AG08395 (cell line): ENCODE measurements at places on chromosomes 2 and 18.
A peak's percentile ranks its signal among the peaks of the same experiment; 100 is the strongest.

GRCh38 chr2:52414561-52415295 lies 1352.9 kb upstream of the CHAC2 start:
- DNase-seq: no peak

DNA sequence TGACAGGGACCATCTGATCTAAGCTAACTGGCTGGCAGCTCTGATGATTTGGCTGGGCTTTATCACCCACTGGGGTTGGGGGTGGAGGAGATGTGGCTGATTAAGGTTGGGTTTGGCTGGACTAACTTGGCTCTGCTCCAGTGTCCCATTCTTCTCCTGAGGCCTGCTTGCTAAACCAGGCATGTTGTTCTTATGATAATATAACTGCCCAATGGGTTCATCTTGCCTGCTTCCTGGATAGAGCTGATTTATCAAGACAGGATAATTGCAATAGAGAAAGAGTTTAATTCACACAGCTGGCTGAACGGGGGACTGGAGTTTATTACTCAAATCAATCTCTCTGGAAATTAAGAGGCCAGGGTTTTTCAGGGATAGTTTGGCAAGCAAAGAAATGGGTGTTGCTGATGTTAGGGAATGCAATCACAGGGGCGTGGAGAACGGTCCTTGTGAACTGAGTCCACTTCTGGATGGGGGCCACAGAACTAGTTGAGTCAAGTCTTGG lies 150.4 kb downstream of the PTH2R start:
- DNase-seq: no peak

GRCh38 chr2:57850415-57851130 lies 196.0 kb upstream of the VRK2 start:
- no peak for DNase-seq

DNA sequence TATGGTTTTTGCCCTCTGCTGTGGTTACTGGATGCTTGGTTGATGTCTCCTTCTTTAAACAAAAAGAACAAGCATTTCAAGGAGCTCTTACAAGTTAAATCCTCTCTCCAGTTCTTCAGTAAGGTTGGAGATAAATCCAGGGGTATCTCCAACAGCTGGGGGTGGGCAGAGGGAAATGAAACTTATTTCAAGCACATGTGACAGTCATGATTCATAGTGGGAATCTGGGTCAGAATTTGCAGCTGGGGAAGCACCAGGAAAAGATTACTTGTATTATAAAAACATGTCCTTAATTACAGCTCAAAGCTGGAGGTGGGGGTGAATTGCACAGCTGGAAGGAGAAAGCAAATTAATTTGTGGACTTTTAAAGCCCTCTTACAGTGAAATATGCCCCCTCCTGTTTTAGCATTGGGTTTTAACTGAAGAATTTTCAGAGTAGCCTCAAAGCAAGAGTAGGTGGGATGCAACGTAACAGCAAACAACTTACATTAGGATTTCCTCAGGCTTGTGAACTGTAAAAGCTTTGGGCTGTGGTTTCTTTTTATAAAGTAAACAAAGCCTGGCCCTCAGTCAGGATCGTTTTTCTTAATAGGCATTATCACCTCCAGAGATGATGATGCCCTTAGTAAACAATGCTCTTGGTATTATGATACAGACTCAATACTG lies 596.4 kb downstream of the NYAP2 start:
- DNase-seq: no peak

DNA sequence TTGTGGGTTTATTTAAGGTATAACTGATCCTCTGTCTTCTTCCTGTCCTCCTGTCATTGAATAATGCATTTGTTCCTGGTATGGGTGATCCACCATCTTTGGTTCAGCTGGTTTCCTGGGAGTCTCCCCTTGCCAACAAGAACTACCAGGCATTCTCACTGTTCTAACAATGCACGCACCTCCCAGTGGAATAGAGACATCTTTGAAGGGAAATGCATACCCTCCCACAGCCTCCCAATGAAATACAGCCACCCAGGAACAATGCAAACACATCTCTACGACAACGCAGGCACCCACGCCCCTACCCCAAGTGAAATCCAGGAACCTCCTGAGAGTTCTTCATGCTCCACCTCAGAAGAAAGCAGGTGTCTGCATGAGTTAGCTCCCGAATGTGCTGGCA lies 318.0 kb downstream of the SOX11 start:
- no peak for DNase-seq

GRCh38 chr2:67840460-67841068 lies 222.2 kb downstream of the C1D start:
- DNase-seq: peak; percentile 72

GRCh38 chr2:190376591-190377245 lies 31.4 kb upstream of the MFSD6 start:
- no peak for DNase-seq

DNA sequence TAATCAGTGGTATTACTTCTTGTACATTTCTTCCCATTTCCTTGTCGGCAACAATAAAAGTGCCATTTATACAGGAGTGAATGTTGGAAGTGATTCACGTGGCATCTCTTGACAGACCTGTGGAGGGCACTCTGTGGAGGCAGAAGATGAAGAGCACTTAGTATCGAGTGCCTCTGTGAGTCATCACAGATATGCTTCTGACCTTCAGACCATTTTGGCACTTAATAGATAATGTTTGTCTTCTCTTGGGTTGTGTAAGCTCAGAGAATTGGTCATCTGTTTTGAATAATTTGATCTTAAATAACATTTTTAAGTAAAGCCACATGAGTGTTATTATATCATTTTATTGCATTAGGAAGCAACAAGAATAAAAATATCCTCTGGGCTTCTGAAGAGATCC lies 305.5 kb downstream of the PTPRM start:
- DNase-seq: peak; percentile 55

DNA sequence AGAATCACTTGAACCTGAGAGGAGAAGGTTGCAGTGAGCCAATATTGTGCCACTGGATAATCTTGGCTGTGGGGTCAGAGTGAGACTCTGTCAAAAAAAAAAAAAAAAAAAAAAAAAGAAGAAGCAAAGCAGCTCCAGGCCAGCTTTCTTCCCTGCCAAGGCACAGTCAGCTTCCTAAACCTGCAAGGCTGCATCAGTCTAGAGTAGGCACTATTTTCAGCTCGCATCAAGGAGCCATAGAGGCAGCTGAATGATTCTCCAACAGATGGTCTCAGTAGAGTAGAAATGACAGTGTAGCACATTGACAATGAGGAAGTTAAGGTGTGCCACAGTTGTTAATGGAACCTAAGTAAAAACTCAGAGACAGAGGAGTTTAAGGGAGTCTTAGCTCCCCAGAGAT lies 35.6 kb downstream of the BMP10 start:
- no peak for DNase-seq

- DNase-seq: no peak
Observed at GRCh38 chr2:64814007-64814406, 160.3 kb upstream of the SERTAD2 start.

- DNase-seq: no peak
Observed at GRCh38 chr2:85137156-85137555, 4.0 kb downstream of the TCF7L1 start.

DNA sequence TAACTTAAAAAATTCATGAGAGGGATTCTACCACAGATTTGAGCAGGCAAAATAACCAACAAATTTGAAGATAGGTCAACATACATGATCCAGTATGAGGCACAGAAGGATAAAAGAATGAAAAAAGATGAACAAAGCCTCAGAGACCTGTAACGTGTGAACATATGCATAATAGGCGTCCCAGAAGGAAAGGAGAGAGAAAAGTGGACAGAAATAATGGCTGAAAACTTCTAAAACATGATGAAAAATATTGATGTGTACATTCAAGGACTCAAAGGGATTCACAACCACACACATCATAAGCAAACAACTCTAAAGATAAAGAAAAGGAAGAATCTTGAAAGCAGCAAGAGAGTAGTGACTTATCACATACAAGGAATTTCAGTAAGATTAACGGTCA lies 100.1 kb upstream of the PARD3B start:
- no peak for DNase-seq

DNA sequence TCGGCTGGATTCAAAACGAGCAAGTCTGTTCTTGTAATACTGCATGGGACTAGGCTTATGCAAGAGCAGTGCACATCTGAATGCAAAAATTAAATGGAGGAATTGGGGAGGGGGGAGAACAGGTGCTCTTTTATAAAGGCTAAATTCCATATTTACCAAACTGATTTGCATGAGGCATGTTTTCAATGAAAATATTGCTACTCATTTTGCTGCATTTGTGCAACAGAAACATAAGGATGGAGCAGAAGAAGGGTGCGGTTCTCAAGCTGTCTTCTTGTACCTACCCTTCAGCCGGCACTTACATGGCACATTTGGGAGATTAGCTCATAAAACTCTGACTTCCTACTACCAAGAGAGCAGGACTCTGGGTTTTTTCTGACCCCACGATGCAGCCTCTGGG lies 256.4 kb downstream of the CDCA7 start:
- DNase-seq: no peak

- peak; percentile 78 for DNase-seq
Observed at GRCh38 chr2:189179570-189179950, at the start of gene COL5A2. Gene COL5A2, minus strand, starts transcription at chr2:189179761. Its CDS starts 157 bp downstream, at chr2:189179604.

GRCh38 chr2:147634826-147635225 lies 210.0 kb upstream of the ACVR2A start:
- DNase-seq: no peak

DNA sequence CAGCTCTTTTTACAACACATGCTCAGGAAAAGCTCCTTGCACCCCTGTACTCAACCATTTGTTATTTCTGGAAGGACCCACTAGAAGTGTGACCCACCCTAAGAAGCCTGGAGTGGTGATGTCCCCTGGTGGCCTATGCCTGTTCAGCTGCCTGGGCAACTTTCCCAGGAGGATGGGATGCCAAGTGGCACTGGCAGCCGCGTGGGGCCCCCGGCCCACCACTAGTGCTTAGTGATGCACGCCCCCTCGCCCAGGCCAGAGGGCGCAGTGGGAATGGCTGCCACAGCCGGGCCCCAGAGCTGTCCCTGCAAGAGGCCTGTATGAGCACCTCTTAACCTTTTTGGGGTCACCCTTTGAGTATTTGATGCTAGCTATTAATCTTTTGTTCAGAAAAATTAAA lies 18.1 kb downstream of the IMPA2 start:
- DNase-seq: no peak

GRCh38 chr2:134722728-134723127 lies 3.9 kb upstream of the TMEM163 start:
- no peak for DNase-seq

DNA sequence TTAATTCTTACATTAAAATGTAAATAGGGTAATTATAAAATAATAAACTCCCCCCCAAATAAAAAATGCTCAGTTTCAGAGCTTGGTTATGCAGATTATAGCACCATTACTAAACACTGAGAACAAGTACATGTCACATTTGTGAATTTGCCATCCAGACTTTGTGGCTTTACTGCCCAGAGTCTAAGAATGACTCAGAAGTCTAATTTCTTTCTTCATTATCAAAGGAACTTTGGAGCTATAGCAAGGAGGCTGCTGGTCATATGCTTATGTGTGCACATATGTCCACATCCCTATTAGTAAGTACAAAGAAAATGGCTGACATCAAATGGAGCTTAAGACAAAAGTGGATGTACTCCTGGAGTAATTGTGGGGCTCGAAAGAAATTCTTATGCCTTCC lies 248.5 kb upstream of the SESTD1 start:
- DNase-seq: peak; percentile 27

GRCh38 chr2:128369602-128370467 lies 51.2 kb upstream of the HS6ST1 start:
- DNase-seq: no peak

DNA sequence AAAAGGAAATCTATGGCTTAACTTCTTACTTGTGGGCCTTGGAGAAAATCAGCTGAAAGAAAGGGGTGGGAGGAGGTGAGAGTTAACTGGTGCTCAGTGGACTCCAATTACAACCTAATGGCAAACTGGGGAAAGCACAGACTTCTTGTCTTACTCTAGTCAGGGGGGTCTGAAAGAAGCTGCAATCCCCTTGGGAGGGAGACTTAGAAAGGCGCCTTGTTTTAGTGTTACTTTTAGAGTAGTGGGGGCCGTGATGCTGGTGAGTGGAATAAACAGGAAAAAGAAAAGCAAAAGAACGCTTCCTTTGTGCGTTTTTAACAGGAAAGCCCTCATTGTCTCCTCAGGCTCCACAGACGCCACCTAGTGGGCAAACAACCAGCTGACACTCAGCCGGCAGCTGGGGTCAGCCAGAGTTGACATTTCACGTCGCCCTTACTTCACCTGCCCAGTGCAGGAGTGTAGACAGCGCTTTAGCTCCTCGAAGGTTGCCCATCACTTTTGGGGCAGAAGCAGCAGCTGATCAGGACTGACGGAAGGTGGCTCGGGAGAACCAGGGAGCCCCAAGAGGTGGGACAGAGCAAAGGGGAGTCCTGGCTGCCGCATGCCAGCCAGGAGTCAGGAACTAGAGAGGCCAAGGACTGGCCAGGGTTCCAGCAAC lies 55.9 kb upstream of the GORASP2 start:
- DNase-seq: peak; percentile 85

DNA sequence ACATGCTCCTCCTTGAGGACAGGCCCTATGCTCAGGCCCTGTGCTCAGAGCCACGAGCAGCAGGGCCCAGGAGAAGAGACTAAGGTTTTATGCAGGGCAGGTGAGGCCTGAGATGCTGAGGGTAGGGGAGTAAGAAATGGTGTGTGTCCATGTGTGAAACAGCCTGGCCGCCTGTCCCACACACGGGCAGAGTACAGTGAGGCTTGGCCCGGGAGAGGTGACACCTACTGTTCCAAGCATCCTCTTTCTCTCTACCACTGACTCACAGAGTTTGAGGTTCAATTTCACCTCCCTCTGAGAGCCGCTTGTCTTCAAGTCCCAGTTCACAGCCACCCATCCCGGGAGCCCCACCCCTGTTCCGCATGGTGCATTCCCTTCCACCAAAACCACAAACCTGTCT lies 54.1 kb downstream of the ADNP2 start:
- DNase-seq: no peak

DNA sequence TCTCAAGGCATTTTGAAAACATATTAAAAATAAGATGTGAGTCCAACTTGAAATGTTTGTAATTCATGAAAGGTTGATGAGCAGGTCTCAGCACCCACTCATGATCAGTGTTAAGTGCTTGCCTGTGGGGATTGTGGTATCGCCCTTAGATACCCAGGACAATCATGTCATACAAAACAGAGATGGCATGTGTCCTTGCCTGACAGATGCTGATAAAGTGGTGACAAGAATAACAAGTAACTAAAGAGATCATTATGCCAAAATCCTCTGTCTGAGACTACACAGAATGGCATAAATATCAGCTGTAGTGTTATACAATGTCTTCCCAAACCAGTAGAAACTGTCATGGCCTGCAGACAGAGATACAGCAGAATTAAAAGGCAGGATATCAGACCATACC lies 930.3 kb downstream of the SUCLG1 start:
- DNase-seq: no peak

- DNase-seq: no peak
Observed at GRCh38 chr2:152343426-152343825, 8.5 kb downstream of the FMNL2 start.

DNA sequence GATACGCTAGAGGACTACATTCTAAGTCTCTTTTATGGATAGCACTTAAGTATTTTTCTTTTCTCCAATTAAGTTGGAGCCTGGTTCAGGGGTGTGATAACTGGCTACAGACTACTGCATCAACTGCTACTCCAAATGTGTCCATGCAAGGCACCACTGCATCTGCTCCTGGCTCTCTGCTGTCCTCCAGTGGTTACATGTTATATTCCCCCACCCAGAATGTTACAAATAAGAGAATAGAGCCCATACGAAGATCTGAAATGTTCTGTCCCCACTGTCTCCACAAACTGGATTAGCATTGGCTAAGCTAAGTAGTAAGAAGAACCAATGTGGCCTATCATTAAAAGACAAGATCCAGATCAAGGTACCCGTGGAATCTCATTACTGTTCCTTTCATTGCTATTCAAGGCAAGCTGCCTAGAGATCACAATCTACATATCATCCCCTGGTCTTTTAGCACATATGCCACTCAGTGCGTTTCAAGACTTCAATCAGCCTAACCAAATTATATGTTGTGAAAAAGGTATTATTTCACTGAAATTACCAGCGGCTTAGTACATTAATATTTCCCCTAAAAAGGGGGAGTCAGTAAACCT lies 308.3 kb upstream of the SLC8A1 start:
- DNase-seq: peak; percentile 67
